NCI-H146 (cell line): ENCODE measurements at places on chromosomes 13 and 19.

- DNase-seq: no peak
Observed at GRCh38 chr19:56639217-56639616, 3.7 kb upstream of the SMIM17 start.

- no peak for DNase-seq
Observed at GRCh38 chr13:51638216-51638871, 54.1 kb downstream of the WDFY2 start.

- no peak for DNase-seq
Observed at GRCh38 chr13:52696566-52696965, 43.1 kb downstream of the CNMD start.

DNA sequence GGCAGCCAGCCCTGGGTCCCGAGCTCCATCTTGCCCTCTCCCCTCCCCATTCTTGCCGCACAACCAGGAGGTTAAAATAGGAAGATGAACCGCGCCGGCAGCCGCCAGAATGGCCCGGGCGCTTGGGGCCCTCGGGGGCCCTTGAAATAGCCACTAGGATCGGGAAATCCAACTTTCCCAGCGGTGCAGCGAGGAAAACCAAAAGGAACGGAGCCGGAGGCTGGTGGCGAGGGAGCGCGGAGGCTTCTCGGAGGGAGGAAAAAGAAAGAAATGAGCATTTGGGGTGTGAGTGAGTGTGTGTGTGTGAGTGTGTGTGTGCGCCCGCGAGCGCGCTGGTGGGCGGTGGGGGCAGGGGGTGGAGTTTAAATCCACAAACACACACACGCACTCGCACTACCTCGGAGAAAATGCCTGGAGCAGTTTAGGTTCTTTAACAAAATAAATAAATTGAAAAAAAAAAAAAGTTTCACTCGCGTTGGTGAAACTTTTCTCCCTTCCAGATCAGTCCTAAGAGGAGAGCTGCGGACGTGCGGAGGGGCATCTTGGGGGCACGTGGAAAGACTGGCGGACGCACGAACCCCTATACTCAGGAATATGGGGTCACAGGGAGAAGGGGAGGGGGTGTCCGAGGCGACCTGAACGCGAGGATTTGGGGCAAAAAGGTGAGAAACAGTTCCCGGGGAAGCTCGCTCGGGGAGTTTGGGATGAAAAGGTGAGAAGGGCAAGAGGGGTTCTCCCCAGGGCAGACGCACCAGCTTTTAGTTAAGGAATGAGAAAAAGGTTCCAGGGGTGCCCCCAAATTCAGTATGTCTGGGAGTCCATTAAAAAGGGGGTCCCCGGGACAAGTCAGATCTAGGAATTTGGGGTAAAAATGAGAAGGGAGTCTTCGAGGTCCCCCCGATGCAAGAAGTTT lies 1.3 kb downstream of the RFX2 start:
- peak; percentile 19 for DNase-seq

DNA sequence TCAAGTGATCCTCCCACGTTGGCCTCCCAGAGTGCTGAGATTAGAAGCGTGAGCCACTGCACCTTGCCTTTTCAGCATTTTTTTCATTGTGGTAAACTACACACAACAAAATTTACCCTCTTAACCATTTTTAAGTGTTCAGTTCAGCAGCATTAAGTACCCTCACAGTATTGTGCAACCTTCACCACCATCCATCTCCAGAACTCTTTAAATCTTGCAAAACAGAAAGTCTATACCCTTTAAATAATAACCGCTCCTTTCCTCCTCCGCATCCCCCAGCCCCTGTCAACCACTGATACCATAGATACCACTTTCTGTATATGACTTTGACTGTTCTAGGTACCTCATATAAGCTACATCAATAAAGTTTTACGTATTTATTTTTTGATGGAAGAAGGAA lies 20.8 kb upstream of the CASP14 start:
- no peak for DNase-seq

DNA sequence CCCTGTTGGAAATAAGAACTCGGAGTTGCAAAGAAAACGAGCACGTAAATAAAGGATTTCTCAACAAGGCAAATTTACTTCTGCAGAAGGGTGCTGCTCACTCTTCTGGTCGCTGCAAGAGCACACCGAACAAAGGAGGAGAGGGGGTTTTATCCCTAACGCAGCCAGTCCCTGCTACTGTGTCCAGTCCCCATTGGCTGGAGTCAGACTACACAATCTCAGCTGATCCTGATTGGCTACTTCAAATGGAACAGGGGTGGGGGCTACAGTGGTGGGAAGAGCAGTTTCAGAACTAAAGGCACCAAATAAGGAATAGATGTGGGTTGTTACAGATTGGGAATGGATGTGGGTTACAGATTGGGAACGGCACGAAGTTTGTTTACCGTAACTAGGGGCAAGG lies 63.9 kb upstream of the MCF2L start:
- DNase-seq: no peak

GRCh38 chr19:14786421-14786851 lies 8.1 kb upstream of the ADGRE2 start:
- DNase-seq: no peak
